ENCODE measurements at places on chromosomes 13 and 19.

- no peak for DNase-seq
Observed at GRCh38 chr19:22327321-22327720, 41.1 kb downstream of the ZNF729 start.

- DNase-seq, result no peak
Observed at GRCh38 chr13:27967203-27967735, 1.8 kb downstream of the CDX2 start.

DNA sequence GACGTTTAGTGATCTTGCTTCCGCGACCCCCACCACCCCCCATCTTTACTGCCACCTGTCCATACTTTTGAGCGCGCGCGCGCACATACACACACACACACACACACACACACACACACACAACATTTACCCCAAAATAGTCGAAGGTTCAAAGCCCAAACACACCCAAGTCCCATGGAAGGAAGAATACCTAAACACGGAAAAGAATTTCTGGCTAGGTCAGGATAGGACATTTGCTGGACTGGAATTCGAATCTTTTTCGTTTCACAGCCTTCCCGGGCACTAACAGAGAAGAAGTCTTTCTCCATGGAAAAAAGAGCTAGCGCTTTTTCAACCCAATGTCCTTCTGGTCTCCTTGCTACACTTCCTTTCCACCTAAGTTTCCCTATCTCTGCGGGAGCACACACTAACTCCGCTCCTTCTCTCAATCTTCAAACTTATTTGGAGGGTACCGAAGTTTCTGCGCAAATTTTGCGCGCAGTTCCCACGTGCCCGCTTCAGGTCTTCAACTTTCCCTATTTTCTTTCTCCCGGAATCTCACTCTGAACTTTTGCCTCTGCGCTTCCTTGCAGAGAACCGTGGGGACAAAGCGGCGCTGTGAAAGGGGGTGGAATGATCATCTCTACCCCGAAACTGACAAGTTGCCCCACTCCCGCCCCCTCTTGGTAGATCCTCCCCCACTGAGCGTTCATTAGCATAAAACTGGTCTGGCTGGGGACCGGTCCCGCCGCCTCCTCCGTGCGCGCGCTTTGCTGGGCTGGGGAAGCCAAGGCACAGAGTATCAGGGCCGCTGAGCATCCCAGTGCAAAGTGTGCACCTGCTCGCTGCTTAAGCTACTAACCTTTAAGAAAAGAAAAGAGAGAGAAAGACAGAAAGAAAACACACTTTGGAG, 2.7 kb downstream of the DACH1 start:
- DNase-seq, result peak; percentile 26

DNA sequence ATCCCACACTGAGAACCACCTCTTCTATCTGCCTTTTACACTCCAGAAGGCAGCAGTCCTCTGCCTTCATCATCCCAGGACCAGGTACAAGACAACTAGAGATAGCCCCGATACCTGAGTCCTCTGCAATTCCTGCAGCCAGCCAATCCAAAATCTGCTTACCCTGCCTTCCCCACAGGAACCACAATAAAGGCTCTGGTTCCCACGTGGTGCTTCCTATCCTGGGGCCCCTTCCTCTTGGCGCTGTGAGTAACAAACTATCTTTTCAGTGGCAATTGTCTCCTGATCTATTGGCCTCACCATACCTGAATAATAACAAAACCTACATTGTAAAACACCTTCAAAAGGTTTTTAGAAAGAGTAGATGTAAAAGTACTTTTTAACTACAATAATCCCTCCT, 63.1 kb downstream of the ZDHHC20 start:
- DNase-seq, result peak; percentile 42

DNA sequence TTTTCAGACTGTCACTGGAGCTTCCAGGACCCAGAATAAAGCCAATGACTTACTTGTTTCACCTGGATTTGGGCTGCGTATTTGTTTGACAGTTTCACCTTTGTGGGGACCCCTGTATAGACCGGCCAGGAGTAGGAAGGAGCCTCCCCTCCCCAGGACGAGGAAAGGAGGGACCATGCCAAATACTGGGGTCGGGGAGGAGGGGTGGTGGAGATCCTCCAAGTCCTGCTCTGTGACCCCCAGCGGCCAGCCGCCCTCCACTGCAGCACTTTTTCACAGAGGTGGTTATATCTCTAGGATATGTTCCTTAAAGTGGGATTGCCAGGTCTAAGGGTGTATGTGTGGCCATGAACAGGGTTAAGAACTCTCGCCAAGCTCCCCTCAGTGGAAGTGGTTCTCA, 25.7 kb upstream of the ZNF492 start:
- DNase-seq, result no peak

DNA sequence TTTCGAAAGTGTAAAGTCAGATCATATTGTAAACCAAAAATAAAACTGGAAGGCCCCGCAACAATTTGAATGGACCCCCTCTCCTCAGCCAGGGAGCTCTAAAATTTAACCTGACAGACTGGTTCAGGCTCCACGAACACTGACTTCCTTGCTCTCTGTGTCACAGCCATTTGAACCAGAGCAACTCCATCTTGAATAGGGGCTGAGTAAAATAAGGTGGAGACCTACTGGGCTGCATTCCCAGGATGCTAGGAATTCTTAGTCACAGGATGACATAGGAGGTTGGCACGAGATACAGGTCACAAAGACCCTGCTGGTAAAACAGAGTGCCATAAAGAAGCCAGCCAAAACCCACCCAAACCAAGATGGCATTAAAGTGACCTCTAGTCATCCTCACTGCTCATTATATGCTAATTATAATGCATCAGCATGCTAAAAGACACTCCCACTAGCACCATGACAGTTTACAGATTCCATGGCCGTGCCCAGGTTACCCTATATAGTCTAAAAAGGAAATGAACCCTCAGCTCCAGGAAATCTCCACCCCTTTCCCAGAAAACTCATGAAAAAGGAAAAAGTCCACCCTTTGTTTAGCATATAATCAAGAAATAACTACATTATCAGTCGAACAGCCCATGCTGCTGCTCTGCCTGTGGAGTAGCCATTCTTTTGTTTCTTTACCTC, 43.1 kb downstream of the RFXAP start:
- no peak for DNase-seq

- DNase-seq, result no peak
Observed at GRCh38 chr19:28519952-28520861, 692.7 kb downstream of the UQCRFS1 start.

- no peak for DNase-seq
Observed at GRCh38 chr13:50200569-50200968, 185.3 kb downstream of the KCNRG start.

DNA sequence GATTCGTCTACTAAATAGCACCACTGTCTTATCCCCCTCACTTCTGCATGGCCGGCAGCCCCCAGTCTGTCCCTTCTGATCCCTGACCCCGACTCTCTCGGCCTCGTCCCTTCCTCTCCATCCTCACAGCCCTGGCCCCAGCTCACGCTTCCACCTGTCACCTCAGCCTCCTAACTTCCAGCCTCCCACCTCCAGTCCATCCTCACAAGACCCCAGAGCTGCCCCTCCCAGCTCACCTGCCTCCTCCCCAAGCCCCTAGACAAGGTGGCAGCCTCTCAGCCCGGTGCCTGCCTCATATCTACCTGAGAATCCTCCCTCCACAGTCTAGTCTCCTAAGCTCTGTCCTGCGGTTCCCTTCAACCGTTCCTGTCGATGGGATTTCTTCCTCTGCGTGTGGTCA, 10.0 kb downstream of the KCNC3 start:
- no peak for DNase-seq

- no peak for DNase-seq
Observed at GRCh38 chr13:48573213-48574007, 40.5 kb upstream of the RCBTB2 start.

DNA sequence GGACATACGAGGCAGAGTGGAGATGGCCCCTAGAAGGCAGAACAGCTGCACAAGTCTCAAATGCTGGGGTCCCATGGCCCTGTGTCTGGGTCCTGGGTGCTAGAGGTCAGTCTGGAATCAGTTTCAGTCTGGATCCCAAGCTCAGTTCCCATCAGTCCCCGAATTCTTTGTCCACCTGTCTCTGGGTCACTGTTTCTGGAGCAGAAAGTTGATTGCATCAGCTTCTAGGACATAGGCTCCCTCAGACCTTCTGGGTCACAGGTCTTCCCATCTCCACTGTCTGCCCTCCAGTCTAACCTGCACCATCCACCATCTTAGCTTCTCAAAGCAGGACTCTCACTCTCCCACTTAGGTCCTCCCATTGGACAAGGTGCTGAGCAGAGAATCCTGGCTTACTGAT, 5.3 kb downstream of the LYPD4 start:
- DNase-seq, result no peak

DNA sequence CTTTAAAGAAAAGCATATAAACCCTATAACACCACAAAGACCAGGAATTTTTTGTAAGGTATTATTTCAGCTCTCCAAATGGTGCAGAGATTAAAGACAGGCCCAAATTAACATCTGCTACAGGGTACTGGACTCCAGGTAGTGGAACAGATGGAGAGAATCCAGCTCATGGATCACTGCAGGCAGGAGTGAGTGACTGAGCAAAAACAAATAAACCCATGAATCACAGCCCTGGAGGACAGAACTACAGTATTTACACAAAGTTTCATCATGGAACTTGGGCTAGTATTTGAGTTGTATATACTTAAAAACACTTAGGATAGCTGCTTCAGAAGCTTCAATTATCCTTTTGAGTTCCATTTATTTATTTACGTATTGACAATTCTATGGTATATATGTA, 132.8 kb upstream of the SPRY2 start:
- no peak for DNase-seq

GRCh38 chr13:25692099-25692498, 320.3 kb downstream of the ATP8A2 start:
- no peak for DNase-seq

- no peak for DNase-seq
Observed at GRCh38 chr13:32824675-32825074, 191.5 kb upstream of the KL start.

DNA sequence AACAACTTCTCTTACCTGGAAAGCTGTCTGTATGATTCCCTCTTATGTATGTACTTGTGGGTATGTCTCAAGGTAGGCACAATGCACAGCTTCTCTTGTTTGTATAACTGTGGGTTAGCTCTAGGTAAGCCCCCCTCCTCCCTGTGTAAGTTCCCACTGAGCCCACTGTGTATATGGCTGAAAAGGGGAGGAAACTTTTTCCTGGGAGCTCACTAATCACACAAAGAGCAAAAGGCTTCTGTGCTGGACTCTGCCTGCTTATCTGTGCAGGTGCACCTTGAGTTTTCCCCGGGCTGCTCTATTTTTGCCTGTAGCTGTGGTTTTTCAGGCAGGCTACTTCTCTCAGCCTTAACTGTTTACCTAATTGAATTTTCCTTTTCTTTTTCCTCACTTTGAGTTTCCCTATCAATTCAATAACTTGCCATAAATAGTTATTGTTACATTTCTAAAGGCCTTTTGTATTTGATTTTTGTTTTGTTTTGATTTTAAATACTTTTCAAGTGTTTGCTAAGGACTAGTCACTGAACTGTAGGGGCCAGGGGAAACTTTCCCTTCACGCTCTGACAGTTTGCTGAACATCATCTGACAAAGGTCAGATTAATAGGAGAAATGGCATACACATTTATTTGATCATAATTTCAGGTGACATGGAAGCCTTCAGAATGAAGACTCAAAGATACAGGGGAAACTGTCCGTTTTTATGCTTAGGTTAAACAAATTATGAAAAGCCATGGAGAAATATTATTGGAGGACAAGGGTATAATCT, 423.5 kb upstream of the ATXN8OS start:
- DNase-seq, result no peak

DNA sequence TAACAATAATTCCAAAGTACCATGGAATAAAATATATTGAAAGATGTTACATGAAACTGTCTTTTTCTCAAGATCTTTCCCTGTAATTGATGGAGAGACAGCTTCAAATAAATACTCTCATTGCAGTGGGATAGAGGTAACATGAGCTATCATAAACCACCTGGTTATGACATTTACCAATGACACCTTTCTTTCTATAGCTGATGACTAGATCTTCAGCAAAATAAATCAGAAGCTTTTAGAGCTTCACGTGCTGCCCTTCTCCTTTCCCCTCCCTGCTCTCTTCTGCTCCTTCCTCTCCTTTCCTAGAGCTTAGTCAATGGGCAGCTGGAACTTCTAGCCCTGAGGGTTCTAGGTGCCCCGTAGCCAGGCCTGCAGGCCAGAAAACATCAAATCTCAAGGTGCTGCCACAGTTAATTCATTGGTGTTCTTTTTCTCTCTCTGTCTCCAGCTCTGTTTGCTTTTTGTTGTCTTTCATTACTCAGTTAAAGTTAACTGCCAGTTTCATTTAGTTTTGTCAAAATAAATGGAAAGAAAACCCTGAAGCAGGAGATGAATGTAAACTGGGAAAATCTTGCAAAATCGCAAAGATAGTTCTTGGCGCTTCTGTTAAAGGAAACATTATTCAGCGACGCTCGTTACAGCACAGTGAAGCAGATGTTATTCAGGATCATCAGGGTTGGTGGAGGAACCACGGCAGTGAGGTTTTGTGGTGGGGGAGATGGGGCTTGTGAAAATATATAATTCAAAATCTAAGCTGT, 8.3 kb upstream of the METTL21C start:
- no peak for DNase-seq

DNA sequence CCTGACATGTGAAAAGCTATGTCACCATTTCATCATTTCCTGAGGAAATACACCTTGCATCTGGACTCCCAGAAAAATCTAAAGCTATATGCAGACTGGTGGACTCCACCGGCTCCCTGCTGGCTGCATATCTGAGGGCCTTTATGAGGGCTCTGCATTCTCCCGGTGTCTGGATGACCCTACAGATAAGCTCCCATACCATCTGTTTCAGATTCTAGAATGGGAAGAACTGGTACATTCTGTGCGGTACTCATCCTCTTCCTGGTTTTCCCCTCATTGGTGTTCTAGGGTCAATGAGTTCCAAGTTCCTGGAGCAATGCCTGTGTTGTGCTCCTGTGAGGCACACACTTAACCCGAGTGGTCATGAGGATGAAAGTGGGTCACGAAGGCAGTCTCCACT, 60.4 kb downstream of the COL4A1 start:
- no peak for DNase-seq

GRCh38 chr13:109790942-109791605, 4.7 kb upstream of the IRS2 start:
- DNase-seq, result no peak

- no peak for DNase-seq
Observed at GRCh38 chr19:1816530-1817298, 4.6 kb upstream of the ATP8B3 start.

- no peak for DNase-seq
Observed at GRCh38 chr13:110310541-110311442, 3.7 kb downstream of the COL4A2 start.

- no peak for DNase-seq
Observed at GRCh38 chr13:29428310-29429181, 166.9 kb downstream of the SLC7A1 start.

All from activated T-cell treated with anti-CD3 and anti-CD28 coated beads, Interleukin-2, amount 50 U/mL, for 48 hours (primary cell).